Smooth muscle cell of trachea (primary cell): ENCODE measurements at places on chromosomes 13 and 19. TPM values are rescaled to one million over a fixed set of nuclear protein-coding genes. Genes with fewer than 3 reads are reported as not detected.

The KLK2 gene
- not detected in 2 replicates for total RNA-seq

The B3GNT8 gene
- total RNA-seq: 3.5 and 4.5 TPM in 2 replicates

The SMIM24 gene
- total RNA-seq: not detected in 2 replicates

The LCP1 gene
- total RNA-seq: 0.33 TPM in 1 of 2 replicates, not detected in the other

The NKG7 gene
- not detected in 2 replicates for total RNA-seq

The CPB2 gene
- total RNA-seq: not detected in 2 replicates

The NLRP4 gene
- not detected in 2 replicates for total RNA-seq
